Stimulated activated CD8-positive, alpha-beta memory T cell treated with anti-CD3 and anti-CD28 coated beads, Interleukin-4, amount 100 ng/mL, for 24 hours (primary cell): ENCODE measurements at places on chromosomes 6 and 20.

GRCh38 chr6:16663901-16664300 is 97.4 kb downstream of the ATXN1 start:
- DNase-seq = no peak

GRCh38 chr6:82283771-82284410 is 36.3 kb upstream of the IBTK start:
- no peak for DNase-seq

DNA sequence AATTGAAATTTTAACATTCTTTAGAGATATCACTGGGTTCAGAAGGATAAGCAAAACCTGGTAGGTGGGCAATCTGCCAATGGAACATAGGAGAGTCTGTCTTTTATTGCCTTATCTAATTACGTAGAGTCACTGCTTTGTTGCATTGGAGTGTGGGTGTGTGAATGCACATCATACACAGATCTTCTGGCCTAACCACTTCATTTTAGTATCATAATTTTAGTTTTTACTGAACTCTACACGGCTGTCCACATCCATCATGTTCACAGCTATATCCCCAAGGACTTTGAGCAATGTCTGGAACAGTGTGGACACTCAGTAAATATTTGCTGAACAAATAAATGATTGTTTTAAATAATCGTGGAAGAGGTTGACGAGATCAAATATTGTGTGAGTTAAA is 104.6 kb upstream of the AKIRIN2 start:
- no peak for DNase-seq

- no peak for DNase-seq
Observed at GRCh38 chr6:41028561-41029412, 10.2 kb downstream of the UNC5CL start.

- DNase-seq = no peak
Observed at GRCh38 chr6:37105148-37106050, 64.6 kb upstream of the PIM1 start.

DNA sequence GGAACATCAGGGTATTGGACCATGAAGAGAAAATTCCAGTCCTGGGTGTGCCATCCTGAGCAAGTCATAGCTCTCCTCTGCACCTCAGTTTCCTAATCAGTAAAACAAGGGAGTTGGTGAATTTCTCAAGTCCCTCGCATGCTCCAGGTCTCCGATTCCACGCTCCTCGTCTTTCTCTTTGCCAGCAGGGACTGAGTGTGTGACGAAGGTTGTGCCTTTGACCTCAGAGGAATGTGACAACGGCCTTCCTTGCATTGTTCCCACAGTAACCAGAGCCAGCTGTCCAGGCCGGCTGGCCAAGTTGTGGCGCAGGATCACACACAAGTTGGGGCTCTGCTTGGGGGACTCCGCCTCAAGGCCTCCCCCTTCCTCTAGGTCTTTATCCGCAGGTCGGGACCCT is 217.3 kb downstream of the ATXN1 start:
- DNase-seq = no peak

DNA sequence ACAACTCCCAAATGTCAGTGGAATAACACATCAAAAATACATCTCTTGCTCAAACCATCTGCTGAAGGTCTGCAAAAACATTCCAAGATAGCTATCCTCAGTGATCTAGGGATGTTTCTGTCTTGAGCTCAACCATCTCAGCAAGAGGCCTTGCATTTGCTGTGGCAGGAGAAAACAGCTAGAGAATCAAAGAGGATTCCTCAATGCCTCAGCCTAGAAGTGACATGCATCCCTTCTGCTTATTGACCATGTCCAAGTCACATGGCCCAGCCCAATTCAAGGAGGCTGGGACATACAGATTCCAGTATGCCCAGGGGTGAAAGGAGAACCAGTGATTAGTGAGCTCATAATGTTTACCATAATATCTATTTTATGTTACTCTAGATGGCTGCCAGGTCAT is 269.5 kb downstream of the PLCB1 start:
- DNase-seq = no peak

DNA sequence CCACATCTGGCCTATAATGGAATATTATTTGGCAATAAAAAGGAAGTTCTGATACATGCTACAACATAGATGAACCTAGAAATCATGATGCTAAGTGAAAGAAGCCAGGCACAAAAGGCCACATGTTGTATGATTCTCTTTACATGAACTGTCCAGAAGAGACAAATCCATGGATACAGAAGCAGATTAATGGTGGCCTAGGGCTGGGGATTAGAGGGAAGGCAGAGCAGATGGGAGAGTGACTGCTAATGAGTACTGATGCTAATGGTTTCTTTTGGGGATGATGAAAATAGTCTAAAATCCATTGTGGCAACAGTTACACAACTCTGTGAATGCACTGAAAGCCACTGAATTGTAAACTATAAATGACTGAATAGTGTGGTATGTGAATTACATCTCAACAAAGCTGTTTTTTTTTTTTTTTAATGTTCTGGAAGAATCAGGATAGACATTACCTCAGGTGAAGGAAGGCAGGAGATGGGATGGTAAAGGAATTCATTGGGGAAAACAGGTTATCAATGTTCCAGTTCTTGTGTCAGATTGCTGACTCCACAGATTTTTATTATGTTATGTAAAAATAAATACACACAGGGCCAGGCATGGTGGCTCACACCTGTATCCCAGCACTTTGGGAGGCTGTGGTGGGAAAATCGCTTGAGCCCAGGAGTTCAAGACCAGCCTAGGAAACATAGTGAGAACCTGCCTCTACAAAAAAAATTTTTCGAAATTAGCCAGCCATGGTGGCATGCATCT is 8.9 kb upstream of the SOX12 start:
- no peak for DNase-seq

DNA sequence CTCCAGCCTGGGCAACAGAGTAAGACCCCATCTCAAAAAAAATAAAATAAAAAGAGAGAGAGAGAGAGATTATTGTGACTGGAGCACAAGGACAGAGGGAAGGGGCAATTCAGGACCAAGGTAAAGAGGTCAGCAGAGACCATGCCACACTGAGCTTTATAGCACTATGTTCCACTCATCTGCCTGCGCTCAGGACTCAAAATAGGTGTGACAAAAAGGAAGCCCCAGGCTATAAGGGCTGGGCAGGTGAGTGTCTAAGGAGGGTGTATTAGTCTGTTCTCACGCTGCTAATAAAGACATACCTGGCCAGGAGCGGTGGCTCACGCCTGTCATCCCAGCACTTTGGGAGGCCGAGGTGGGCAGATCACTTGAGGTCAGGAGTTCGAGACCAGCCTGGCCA is 23.1 kb upstream of the SRSF6 start:
- DNase-seq = no peak

DNA sequence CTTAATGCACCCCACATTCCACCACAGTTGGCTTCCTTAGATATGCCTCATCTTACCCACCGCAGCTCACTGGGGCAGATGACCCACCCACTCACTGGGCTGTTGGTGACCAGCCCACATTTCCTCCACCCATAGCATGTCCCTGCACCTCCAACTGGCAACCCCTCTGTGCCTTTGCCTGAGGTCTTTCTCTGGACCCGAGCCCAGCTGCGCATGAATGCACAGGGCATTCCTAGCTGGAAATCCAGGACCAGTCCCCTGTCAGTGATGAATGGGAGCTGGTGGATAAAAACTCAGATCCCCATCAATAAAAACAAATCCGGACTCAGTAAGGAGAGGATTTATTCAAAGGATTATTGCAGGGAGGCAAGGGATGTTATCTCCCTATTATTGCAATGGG is 75.0 kb downstream of the ISM1 start:
- DNase-seq = no peak

- no peak for DNase-seq
Observed at GRCh38 chr6:5670811-5671561, 335.7 kb downstream of the NRN1 start.

GRCh38 chr20:43016257-43016656 is 173.4 kb downstream of the PTPRT start:
- DNase-seq = no peak

DNA sequence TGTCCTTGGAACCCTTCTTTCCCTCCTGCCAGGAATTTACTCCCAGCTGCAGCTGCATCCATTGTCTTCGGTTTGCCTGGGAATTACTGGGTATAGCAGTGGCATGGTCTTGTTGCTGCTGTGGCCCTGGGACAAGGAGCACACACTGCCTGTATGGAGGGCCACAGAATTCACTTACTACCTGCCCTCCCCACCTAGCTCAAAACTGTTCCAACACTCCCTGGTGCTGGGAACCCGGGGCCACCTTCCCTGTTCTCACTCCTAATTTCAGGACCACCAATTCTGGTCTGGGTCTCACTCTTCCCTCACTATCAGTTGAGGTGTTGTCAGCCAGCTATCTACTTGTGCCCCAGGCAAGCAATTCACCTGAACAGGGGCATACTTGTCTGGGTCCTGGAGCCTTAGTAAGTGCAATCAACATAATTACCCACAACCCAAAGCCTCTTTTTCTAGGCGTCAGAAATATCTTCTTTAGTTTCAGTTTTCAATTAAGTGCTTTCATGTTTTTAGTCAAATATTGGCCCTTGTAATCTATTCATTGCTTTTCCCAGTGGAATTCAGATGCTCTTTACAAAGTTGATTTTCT is 47.2 kb downstream of the METTL24 start:
- DNase-seq = no peak

- no peak for DNase-seq
Observed at GRCh38 chr6:121668259-121668658, 232.8 kb downstream of the GJA1 start.

- no peak for DNase-seq
Observed at GRCh38 chr6:24079076-24079475, 46.9 kb upstream of the NRSN1 start.

GRCh38 chr6:133816171-133816570 is 72.7 kb upstream of the TCF21 start:
- DNase-seq = no peak

- DNase-seq = no peak
Observed at GRCh38 chr6:91087908-91088307, 501.0 kb upstream of the MAP3K7 start.

- no peak for DNase-seq
Observed at GRCh38 chr6:158437571-158437970, 122.3 kb upstream of the TMEM181 start.

DNA sequence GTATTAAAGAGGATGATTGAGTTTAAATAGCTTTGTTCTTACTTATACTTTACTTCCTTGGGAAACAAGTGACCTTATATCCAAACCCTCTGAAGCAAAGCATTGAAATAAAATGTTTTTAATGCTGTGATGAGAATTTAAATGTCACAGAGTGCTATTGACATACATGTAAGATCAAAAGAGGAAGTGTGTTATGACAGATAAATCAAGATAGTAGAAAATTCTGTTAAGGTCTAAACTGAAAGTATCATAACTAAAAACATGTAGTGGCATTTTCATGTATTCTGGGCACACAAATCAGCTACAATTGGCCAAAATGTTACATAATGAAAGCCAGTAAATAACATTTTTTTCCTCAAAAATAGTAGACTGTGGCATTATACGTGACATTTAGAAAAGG is 318.0 kb downstream of the GRIK2 start:
- DNase-seq = no peak

GRCh38 chr6:65776332-65776731 is 69.3 kb upstream of the EYS start:
- DNase-seq = no peak

GRCh38 chr20:14807224-14807623 is 469.8 kb upstream of the FLRT3 start:
- DNase-seq = no peak

- no peak for DNase-seq
Observed at GRCh38 chr6:90314514-90314913, 17.9 kb upstream of the BACH2 start.

DNA sequence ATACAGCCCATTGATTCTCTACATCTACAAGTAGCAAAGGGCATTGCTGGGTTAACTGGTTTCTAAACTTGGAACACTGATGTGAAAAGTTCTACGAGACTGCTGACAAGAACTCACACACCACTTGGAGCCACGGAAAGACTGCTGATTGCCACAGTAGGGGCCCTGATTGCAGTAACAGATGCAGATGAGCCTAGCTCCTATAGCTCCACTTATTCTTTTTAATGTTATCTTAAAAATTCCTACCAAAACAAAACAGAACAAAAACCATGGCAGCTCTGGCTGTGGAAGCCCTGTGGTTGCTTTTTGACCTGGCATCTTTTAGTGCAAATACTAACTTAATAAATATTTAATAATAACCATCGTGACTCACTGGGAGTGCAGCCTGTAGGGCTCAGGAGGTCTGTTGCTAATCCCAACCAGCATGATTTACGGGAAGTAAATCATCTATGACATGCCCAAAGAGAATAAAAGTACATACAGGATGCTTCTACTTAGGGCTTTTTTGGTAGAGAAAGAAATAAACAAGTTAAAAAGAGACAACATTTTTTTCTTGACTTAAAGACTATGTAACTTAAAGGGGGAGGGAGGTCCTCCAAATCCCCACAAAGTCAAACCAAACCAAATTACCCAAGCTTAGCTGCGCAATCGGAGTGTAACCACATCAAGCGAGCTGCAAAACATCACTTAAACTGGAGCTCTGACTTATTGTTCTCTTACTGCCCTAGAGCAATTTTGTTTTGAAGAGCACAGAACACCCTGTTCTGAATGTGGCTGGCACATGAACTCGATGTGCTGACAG is 87.2 kb downstream of the FKBP5 start:
- no peak for DNase-seq

GRCh38 chr20:59346061-59346460 is 45.6 kb downstream of the EDN3 start:
- no peak for DNase-seq

- no peak for DNase-seq
Observed at GRCh38 chr6:149763866-149764265, 14.3 kb downstream of the PCMT1 start.

GRCh38 chr6:41071923-41072835 is at the start of gene OARD1:
TSS of gene OARD1 (minus strand) at chr6:41072356. CDS start at chr6:41071634, 722 bp downstream.
- peak; percentile 100 for DNase-seq

- no peak for DNase-seq
Observed at GRCh38 chr6:14476793-14477531, 359.4 kb downstream of the CD83 start.

- no peak for DNase-seq
Observed at GRCh38 chr6:69370763-69371162, 426.0 kb downstream of the LMBRD1 start.

GRCh38 chr6:89350281-89350966 is 2.1 kb downstream of the UBE2J1 start:
- DNase-seq = no peak

DNA sequence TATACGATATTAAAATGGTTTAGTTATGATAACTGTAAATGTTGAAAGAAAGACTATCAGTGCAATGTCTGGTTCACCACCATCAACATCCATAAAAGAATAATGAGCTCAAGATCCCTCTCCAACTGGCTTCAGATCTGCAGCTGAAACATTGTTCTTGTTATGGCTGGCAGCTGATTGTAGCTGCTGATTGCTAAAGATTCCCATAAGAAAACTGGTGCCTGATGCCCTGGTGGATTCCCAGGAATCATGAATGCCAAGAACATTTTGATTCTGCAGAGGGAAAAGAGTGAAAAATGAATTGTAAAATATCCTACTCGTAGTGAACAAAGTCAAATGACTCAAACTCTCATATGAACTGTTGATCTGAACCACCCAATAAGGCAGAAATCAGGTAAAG is 1160.2 kb downstream of the EPHA7 start:
- no peak for DNase-seq

GRCh38 chr6:125198398-125198937 is 44.9 kb downstream of the TPD52L1 start:
- DNase-seq = no peak
